ENCODE measurements at places on chromosomes 4 and X.

DNA sequence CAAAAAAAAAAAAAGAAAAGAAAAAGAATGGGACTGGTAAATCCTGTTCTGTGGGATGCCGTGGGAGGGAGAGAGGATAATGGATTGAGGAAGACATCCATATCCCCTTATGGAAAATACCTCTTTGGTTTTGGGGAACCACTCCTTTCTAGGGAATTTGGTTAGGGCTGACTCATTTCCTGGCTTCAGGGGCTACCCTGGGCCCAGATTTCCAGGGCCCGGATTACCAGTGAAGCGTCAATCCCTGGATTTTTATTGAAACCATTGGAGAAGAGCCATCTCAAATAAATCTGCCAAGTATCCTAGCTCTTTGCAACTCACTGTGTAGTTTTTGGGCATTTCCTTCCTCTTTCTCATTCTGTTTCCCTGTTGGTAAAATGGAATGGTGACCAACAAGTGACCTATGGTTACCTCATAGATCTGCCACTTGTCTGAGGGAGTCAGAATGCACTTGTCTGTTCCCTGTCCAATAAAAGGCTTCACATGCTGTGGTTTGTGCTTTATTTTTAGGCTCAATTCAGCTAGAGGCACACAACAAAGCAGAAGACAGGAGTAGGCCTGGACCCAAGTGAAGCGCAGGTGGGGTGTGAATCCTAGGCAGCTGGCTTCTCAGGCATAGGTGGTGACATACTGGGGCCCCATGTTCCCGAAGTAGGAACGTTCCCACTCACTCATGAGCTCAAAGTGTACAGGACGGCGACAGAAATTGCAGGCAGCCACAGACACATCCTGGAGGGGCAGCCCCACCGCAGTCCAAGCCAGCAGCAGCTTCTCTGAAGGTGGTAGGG, 8.6 kb downstream of the APEX2 start:
- peak; percentile 4 for DNase-seq

DNA sequence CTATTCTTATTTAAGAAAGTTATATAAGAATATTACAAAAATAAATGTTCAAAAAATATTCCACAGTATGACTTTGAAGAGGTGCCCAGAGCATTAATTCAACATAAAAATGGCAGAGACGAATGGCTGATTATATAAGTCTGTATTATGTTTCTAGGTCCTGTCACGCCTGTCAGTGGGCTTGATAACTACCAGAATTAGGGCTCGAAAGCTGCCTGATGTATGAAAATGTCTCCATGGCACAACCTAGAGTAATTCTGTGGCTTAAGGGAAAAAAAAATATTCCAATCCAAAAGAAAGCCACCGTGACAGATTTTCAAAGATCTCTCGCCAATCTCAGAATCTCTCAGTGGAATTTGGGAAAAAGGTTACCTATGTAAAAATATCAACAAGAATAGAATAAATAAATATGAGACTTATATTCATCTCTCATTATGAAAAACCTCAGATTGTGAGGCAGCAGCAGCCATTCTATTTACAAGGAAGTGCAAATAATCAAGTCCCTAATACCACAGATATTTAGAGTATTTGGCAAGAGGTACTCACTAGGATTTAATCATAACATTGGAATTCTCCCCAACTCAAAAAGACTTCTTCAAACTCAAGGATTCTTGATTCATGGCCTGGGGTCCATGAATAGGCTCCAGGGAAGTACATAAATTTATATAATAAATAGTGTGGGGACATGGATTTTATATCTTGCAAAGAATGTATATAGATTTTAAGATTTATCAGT, 489.1 kb upstream of the INTU start:
- DNase-seq, result no peak

DNA sequence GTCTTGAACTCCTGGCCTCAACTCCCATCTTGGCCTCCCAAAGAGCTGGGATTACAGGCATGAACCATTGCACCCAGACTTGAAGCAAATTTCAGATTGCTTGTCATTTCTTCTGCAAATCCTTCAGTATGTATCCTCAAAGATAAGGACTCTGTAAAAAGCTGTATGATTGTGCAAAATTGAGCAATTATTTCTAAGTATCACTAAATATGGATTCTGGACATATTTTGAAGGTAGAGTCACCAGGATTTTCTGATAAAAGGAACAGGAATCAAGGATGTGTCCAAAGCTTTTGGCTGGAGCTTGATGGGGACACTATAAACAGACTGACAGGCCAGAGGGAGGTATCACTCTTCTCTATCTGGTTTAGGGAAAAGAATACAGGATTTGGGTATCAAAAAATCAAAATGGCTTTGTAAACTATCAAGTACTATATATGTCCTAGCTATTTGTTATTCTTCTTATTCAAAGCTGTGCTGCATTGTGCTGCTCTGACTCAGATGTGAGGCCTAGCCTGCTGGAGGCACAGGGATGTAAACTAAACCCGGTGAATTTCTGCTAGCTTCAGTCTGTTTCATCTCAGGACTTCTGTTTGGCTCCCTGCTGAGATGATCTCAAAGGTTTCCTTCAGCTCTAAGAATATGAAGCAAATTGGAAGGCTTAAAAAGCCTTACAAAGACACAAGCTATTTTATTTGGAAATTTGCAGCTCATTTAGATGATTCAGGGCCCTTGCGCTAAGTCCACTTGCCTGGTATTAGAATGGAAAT, 8.3 kb downstream of the RPS4X start:
- DNase-seq, result no peak

- no peak for DNase-seq
Observed at GRCh38 chr4:80422727-80423404, 87.3 kb downstream of the CFAP299 start.

DNA sequence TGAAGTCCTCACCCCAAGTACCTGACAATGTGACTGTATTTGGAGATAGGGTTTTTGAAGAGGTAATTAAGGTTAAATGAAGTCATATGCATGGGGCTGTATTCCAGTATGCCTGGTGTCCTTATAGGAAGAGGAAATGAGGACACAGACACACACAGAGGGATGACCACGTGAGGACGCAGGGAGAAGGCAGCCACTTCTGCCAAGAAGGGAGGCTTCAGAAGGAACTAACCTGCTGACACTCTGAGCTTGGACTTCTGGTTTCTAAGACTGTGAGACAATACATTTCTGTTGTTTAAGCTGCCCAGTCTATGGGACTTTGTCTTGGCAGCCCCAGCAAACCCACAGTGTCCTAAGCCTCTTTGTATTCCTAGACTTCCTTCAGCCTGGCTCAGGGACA, 3.0 kb upstream of the SLC2A9 start:
- DNase-seq, result no peak

All from activated CD4-positive, alpha-beta T cell treated with anti-CD3 and anti-CD28 coated beads, Interleukin-2, amount 50 U/mL, for 48 hours (primary cell).